ENCODE measurements at places on chromosomes 7 and 10.

DNA sequence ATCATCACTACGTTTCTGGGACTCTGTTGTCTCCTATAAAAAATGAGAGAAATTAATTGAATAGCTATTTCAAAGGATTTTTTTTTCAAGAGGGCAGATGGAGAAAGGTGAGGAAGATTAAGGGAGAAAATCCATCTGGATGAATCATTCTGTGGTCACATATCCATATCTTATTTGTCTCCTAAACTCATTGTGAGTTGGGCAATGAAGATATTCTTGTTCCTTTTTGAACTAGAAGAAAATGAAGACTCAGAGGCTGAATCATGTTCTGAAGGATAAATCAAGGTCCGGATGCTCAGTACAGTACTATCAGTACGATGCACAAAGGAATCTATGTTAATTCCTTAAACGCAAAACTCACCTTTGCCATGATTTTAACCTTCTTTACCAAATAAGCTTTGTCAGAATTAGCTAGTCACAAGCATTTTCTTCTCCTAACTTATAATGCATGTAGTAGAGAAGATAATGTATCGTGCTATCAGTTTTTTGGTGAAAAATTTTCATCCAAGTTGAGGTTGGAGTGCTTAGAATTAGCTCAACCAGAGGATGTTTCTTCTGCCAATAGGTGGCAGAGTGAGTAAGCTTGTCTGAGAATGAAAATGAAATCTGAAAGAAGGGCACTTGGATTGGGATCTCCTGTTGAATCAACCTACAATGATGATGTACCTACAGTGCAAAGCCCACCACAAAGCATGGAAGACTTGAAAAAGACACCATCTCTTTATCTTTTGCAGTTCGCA, 446.9 kb downstream of the KIF20B start:
- no peak for DNase-seq

- DNase-seq = no peak
These were observed 160.1 kb downstream of the NEURL1 start for GRCh38 chr10:103653581-103654037.

- no peak for DNase-seq
These were observed 144.9 kb downstream of the GRID1 start for GRCh38 chr10:86221442-86222335.

DNA sequence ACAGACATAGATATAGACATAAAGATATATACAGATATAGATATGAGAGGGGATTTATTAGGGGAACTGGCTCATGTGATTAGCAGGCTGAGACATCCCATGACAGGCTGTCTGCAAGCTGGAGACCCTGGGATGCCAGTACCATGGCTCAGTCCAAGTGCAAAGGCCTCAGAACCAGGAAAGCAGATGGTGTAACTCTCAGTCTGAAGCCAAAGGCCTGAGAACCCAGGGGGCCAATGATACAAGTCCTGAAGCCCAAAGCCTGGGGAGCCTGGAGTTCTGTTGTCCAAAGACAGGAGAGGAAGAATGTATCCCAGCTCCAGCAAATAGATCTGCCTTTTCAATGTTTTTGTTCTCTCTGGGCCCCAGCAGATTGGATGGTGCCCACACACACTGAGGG, 5.5 kb downstream of the NCOA4 start:
- no peak for DNase-seq

DNA sequence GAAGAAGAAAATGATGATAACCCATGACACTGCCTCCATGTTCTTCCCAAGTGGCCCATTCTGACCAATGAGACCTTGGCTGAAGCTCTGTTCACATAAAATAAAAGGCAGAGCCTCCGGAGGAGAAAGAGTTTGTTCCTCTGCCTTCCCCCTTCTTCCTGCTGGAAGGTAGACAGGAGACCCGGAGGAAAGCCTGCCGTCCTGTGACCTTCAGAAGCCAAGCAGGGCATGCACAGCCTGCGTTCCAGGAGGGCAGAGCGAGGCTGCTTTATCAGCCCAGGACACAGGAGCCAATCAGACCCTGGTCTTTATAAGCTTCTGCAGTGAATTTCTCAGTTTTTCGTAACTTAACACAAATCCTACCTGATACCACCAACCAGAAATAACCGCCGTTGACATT, 8.6 kb upstream of the GRID1 start:
- DNase-seq = no peak

- DNase-seq = no peak
These were observed 52.1 kb downstream of the ADRB1 start for GRCh38 chr10:114095559-114096337.

DNA sequence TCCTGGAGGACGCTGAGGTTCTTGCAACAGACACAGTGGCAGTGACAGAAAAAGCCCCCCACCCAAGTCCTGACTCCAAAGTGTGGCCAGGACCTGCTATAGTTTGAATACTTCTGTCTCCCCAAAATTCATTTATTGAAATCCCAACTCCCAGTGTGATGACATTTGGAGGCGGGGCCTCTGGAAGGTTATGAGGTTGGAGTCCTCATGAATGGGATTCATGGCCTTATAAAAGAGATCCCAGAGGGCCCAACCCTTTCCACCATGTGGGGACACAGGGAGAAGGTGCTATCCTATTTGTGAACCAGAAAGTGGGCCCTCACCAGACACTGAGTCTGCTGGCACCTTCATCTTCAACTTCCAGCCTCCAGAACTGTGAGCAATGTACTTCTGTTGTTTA, 18.3 kb downstream of the ANXA11 start:
- DNase-seq = no peak

DNA sequence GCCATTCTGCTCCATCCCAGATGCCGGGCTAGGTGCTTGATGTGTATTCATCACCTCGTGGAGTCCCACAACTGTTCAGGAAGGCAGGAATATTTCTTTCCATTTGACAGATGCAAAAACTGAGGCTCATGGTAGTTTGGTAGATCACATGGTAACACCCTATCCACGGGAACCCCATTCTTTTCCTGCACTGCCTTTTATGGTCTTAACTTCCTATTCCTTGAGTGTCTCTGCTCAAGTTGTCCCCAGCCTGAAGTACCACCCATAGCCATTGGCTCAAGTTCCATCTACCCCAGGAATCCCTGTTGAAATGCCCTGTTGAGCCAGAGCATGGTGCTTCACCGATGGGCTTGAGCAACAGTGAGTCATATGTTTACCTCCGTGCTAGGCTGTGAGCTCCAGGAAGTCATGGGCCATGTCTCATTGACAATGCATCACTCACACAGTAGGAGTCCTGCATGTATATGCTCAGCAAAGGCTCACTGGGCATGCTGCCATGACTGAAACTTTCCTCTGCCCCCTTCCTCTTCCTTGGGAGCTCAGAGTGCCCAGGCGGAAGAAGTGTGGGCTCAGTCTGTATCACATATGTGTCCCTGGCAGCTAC, 71.7 kb upstream of the ADAM12 start:
- peak; percentile 88 for DNase-seq

GRCh38 chr10:18293536-18294510, 153.6 kb downstream of the CACNB2 start:
- no peak for DNase-seq

DNA sequence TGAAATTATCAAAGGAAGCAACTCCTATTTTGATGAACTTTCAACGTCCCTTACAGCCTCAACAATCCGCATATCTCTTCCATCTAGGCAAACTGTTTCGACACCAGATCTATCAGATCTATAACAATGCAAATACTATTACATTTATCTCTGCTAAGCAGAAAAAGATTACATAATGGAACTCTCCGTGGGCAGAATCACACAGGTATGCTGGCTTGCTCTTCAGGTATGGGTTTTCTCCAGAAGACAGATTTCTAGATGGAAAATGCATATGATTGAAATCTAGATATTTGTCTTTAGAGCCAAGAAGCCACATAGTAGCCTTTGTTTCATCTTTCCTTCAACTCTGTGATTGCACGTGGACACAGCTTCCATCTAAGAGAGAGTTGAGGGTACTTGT, 38.6 kb downstream of the ADAM12 start:
- no peak for DNase-seq

DNA sequence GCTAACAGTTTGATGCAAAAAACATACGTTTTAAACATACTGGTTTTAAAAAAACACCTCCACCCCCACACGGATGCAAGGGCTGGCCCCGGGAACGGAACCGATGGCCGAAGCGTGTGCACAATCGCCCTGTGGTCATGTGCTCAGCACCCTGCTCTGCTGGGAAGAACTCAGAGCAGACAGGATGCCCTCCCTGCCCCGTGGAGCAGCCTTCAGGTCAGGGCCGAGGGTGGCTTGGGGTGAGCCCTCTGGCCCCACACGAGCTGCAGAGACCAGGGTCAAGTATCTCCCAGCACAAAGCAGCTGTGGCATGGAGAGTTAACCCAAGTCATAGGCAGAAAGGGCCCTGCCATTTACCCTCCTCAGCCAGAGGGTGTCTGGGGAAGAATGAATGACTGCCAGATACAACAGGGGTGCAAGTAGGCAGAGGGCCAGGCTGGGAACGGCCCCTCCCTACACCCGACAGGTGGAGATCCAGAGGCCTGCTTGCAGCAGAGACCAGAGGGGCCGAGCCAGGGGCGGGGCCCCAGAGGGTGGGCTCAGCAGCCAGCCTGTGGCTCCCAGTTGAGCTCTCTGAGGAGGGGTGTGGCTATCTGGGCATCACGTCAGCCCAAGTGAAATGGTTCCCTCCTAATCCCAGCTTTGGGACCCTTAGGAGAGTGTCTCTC, 56.8 kb downstream of the ZRANB1 start:
- no peak for DNase-seq

Data from Panc1 (cell line).